Esophagus muscularis mucosa (tissue), 4 donors: ENCODE measurements at places on chromosomes 3 and 15. TPM values are rescaled to one million over a fixed set of nuclear protein-coding genes. Genes with fewer than 3 reads are reported as not detected.

TEX264 gene
- 69.3 TPM for total RNA-seq

KNG1 gene
- total RNA-seq = not detected

SEMA7A gene
- 4.1 TPM for total RNA-seq

CPEB1 gene
- 5.6 TPM for total RNA-seq

THSD4 gene
- 4.6 TPM for total RNA-seq

KLF15 gene
- 84.7 TPM for total RNA-seq

UROC1 gene
- total RNA-seq = not detected

SLC7A14 gene
- 0.42 TPM for total RNA-seq

KCNMB3 gene
- 2.5 TPM for total RNA-seq

GCNT3 gene
- not detected for total RNA-seq

DPPA2 gene
- not detected for total RNA-seq

NR2E3 gene
- total RNA-seq = not detected

CHRD gene
- 12.3 TPM for total RNA-seq

CLEC3B gene
- total RNA-seq = 71.4 TPM

CRYGS gene
- total RNA-seq = 1.2 TPM

FANCD2OS gene
- total RNA-seq = not detected

CCR3 gene
- total RNA-seq = not detected

ALPK3 gene
- 16.2 TPM for total RNA-seq

ISY1 gene
- 18.8 TPM for total RNA-seq

SLC51A gene
- total RNA-seq = not detected

PLSCR4 gene
- 56.9 TPM for total RNA-seq

PTH1R gene
- total RNA-seq = 26.8 TPM

IMP3 gene
- 49.0 TPM for total RNA-seq

EFHB gene
- total RNA-seq = 0.84 TPM

NPAP1 gene
- not detected for total RNA-seq

MCF2L2 gene
- total RNA-seq = 0.99 TPM

BNIP2 gene
- 229 TPM for total RNA-seq

CHRNA7 gene
- 0.83 TPM for total RNA-seq

FSD2 gene
- not detected for total RNA-seq

GP9 gene
- total RNA-seq = not detected
